ENCODE measurements at places on chromosomes 2 and 18.
A peak's percentile ranks its signal among the peaks of the same experiment; 100 is the strongest.

- DNase-seq, result no peak
Observed at GRCh38 chr2:109265369-109265768, 136.4 kb downstream of the SH3RF3 start.

- no peak for DNase-seq
Observed at GRCh38 chr2:186687807-186688211, 6.1 kb upstream of the FAM171B start.

DNA sequence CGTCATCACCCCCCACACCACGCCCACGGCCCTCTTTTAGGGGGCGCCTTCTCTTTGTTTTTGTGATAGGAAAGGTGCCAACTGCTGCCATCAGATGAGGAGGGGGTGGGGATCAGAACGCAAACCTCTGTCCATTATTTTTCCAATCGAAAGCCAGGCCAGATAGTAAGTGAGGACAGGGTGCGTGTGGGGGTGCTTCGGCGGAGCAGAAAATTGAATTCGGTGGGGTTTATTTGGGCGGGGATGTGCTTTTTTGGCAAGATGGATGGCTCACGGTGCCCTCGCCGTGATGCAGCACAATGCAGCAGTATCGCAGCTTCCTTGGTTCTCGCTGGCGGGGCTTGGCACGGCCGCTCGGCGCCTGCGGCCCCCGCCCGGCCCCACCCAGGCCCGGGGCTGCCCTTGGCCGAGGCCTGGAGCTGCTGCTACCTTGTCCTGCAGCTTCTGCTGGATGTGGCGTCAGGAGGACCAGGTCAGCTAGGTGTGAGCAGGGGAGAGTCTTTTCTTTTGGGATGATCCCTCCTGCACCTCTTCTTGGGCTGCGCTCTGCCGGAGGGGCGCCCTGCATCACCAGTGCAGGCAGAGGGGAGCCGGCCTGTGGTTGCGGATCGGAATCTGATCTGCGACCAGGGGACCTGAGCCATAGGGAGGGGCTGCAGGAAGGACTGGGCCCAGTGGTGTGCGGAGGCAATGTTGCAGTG lies 1.3 kb downstream of the SPTBN1 start:
- no peak for DNase-seq

DNA sequence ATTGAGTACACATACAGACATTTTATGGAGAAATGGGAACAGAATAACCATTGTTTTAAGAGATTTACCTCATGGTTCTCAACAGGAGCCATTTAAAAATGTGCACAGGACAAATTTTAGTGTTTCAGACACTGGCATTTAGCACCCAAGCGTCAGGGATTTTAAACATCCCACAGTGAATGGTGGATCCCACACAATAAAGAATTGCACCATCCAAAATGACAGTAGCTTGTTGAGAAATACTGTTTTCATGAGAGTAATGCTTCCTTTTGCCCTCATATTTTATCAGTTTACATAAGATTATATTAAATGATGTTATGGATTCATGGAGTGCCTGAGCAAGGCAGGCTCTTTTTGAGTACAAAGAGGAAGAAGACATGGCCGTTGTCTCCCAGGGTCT lies 54.0 kb downstream of the MFSD6 start:
- DNase-seq, result no peak

GRCh38 chr2:118991554-118991953 lies 49.6 kb downstream of the MARCO start:
- DNase-seq, result no peak

- no peak for DNase-seq
Observed at GRCh38 chr2:100321179-100321865, 979 bp downstream of the LONRF2 start.

- DNase-seq, result peak; percentile 10
Observed at GRCh38 chr2:216516730-216517350, 18.2 kb downstream of the RPL37A start.

GRCh38 chr18:66972681-66973080 lies 368.8 kb upstream of the CDH19 start:
- DNase-seq, result peak; percentile 5

DNA sequence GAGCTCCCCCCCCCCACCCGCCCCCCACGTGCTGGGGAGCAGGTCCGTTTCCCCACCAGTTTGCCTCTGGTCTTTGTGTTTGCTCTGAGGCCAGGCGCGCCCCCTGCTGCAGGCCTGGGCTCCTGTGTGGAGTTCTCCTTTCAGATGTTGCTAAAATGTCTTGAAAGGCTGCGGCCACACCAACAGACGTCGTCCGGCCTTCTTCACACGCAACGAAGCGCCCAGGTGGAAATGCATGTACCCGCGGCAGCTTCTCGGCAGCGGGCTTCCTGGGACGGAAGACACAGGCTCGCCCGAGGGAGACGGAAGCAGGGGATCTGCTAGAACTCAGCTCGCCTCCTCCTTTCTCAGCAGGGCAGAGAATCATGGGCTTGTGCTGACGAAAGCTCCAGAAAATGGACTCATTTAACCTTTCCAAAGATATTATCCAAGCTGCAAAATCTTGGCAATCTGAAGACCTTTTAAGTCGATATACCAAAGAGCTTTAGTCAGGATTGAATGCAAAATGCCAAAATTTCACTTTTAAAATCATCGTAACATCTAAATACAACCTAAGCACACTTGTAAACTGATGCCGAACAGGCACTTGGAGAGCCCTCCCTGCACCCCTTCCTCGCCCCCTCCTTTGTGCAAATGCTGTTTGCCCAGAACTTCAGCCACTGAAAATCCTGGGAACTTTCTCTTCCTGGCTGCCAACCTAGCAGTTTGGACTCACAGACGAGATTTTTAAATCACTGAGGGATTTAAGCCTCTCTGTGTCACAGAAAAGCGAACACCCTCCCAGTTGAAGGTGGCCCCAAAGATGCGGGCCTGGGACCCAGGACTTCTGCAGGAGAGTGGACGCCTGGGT lies 125.5 kb upstream of the ZNF516 start:
- no peak for DNase-seq

- DNase-seq, result no peak
Observed at GRCh38 chr2:167190053-167190452, 301.8 kb downstream of the XIRP2 start.

DNA sequence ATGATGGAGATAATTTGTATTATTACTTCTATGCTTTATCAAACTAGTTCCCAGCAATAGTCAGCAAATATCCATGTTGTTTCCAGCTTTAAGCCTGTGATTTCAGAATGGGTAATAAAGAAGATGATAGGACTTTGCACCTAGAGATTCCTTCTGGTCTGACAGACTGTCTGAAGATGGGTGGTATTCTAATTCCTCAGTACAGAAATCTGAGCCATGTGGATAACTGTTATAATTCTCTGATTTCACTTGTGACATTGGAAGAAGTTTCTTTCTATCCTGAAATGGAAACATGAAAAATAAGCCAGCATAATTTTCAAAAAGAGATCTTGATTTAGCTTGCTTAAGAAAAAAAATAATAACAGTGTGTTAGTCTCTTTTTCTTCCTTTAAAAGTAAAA lies 130.1 kb downstream of the ZNF804A start:
- no peak for DNase-seq

GRCh38 chr18:57727952-57728807 lies 74.9 kb downstream of the ATP8B1 start:
- DNase-seq, result no peak

GRCh38 chr2:217797165-217797564 lies 205.6 kb downstream of the TNS1 start:
- DNase-seq, result no peak

DNA sequence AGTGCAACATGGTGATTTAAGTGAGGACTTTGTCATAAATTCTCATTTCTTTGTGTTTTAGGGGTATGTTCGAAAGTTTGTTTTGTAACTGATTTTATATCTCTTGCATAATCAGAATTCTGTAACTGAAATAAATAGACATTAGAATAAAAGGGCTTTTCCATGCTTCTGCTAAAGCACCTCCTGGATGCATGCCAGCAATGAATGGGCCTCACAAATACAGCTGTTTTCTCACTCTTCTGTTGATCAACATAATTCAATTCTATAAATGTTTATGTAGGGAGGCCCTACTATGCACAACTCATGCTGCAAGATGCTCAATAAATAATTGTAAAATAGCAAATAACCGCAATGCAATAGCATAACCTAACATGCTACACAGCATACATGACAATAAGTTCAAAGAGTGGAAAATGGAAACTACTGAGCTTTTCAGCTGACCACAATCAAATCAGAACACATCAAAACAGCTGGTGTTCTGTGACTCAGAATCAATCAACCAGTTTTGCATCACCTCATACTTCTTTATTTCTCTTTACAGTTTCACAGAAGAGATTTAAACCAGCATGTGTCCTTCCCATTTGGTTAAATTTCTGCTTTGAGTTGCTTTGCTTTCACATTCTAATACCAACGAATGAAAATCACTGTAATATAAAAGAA lies 11.0 kb downstream of the CDH7 start:
- DNase-seq, result no peak

- no peak for DNase-seq
Observed at GRCh38 chr2:233131936-233132720, 72.0 kb downstream of the INPP5D start.

DNA sequence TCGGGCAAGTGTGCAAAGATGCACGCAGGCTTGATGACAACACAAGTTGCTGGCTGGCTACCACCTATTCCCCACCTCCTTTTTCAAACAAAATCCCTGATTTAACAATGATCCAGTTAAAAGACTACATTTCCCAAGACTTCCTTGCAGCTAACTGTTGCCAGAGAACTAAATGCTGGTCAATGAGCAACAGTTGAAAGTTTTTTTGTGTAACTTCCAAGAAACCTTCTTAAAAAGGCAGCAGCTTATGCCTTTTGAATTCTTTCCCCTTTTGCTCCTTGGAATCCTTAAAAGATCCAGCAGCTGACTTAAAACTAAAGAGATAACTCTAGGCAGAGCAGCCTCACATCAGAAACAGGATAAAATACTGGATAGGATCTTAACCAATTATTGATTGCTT lies 38.5 kb downstream of the NPHP1 start:
- DNase-seq, result no peak

DNA sequence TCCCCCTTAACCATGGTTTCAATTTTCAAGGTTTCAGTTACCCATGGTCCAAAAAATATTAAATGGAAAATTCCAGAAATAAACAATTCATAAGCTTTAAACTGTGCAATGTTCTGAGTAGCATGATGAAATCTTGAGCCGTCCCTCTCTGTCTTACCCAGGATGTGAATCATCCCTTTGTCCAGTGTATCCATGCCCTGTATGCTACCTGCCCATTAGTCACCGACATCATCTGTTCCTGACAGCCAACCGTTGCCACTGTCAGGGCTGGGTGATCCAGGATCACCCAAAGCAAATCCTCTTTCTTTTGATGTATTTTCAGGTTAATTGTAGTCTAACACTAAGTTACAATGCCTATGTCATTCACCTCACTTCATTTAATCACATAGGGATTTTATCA lies 15.7 kb upstream of the OLA1 start:
- no peak for DNase-seq

DNA sequence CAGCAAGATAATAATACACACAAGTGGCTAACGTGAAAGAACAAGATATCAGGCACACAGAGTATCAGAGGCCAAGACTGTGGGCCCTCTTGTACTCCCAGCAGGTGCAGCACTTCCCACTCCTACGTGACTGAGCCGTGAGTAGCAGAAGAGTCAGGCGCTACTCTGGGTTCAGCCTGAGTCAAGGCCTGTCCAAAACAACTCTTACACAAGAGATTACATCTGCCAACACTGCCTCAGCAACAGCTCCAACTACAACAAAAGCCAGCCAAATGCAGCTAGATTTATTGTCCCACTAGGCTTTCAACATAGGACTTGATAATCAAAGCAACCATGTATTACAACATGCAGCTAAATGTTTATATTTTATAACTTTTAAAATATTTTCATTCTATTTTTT lies 56.2 kb downstream of the ITSN2 start:
- peak; percentile 44 for DNase-seq

- DNase-seq, result no peak
Observed at GRCh38 chr18:61719671-61720070, 173.1 kb downstream of the RNF152 start.

GRCh38 chr18:79588636-79589481 lies 90.7 kb upstream of the CTDP1 start:
- no peak for DNase-seq

GRCh38 chr2:44351088-44351487 lies 10.2 kb downstream of the PREPL start:
- no peak for DNase-seq

DNA sequence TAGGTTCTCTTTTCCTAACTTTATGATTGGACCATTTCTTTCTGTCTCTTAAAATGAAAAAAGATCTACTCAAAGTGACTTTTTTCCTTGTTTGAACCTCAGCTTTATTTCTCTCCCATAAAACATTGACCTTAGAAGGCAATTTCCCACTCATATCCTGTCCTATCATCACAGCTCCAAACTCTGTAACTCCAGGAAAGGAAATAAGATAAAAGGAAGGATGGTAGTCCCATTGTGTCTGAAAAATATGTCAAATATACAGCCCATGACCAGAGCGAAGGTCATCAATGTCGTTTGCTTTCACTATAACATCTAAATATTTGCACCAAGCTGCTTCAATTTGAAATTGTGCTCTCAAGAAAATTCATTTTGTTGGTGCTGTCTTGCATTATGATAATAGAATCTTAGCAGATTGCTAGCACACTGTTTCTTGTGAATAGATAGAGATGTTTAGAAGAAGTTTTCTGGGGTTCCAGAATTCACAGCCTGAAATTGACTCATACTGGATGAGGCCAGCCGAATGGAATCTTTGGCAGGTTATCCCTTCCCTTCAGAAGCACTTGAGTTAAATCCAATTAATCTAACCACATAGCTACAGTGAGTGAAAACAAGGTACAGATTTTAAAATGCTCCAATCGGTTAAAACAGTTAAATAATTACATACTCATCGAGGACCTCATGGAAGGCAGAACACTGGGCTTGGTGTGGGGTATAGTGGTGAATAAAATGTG lies 95.1 kb downstream of the CRIM1 start:
- DNase-seq, result no peak

GRCh38 chr2:113284476-113284875 lies 5.8 kb upstream of the PAX8 start:
- no peak for DNase-seq

GRCh38 chr18:1544016-1544415 lies 639.3 kb downstream of the ADCYAP1 start:
- DNase-seq, result no peak

DNA sequence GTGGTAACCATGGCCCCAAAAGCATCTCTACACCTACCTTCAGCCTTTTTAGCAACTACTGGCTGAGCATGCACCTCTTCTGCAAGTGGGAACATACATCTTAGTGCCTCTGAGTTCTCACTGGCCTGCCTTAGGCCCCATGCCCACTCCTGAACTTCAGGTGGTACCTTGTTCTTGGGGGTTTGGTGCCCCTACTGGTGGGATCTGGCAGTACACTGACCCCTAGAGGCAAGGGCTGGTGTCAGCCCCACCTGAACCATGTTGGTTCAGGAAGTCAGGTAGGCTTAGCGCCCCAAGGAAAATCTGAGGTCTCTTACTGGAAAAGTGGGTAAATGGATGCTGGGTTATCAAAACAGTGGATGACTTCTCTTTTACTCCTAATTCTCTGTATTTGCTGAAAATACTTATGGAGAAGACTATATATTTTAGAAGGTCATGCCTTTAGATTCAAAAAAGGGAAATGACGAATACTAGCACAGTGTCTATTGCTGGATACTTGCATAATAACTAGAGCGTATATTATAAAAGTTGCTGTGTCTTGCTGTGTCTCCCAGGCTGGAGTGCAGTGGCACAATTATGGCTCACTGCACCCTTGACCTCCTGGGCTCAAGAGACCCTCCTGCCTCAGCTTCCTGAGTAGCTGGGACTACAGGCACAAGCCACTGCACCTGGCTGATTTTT lies 84.6 kb downstream of the RAB31 start:
- no peak for DNase-seq

- DNase-seq, result no peak
Observed at GRCh38 chr2:8015848-8016600, 665.8 kb upstream of the ID2 start.

All from NCI-H774 (cell line).